ENCODE measurements at places on chromosomes 5 and 9.

DNA sequence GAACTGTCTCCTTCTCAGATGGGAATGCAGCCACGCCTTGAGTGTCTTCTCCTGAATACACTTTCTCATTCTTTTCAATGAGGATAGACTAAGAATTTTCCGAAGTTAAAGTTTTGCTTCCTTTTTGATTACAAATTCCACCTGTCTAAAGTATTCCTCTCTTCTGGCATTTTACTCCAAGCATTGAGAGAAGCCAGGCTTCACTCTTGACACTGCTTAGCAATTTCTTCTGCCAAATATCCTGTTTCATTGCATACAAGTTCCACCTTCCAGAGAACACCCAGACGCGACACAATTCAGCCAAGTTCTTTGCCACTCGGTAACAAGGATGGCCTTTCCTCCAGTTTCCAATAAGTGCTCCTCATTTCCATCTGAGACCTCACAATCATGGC is 35.6 kb upstream of the COL5A1 start:
- DNase-seq: no peak

DNA sequence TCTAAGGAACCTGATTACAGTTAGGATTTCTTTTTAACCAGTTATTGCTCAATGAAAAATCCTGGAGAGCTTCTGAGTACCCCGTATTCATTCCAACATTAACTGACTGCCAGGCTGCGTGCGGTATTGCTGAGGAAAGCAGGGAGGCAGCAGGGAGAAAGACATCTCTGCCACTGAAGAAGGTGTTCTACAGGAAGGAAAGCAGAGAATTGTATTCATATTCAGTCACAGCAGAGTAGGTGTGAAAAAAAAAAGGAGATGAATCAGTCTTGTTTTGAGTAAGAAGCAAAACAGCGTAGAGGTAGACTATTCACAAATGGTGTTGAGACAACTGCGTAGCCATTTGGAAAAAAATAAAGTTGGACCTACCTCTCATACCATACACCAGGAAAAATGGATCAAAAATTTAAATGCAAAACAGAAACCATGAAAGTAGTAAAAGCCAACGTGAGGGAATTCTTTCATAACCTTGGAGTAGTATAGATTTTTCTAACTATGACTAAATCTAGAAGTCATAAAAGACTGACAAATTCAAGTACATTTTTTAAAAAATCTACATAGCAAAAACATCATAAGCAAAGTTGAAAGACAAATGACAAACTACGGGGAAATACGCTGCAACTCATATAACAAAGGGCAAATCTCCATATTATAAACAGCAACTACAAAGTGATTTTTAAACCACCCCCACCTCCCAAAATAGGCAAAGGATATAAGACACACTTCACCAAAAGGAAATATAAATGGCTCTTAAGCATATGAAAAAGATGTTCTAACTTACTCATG is 9.9 kb upstream of the NR4A3 start:
- no peak for DNase-seq

GRCh38 chr5:111737716-111738115 is 19.3 kb downstream of the NREP start:
- peak; percentile 74 for DNase-seq

DNA sequence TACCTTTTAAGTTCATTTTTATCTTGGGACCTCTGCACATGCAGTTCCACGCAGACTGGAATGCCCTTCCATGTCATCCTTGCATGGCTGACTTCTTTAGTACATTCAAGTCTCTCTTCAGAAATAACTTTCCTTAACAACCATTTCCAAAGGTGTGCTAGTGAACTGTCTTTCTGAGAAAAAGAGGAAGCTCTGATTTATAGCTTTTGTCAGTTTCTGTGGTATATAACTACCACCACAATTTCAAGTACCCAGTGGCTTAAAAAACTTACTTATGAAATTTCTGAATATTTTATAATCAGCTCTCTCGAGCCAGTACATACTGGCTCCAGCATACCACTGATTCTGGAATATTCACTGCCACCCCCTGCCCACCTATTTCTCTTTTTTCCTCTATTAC is 1613.8 kb downstream of the MAT2B start:
- DNase-seq: no peak

DNA sequence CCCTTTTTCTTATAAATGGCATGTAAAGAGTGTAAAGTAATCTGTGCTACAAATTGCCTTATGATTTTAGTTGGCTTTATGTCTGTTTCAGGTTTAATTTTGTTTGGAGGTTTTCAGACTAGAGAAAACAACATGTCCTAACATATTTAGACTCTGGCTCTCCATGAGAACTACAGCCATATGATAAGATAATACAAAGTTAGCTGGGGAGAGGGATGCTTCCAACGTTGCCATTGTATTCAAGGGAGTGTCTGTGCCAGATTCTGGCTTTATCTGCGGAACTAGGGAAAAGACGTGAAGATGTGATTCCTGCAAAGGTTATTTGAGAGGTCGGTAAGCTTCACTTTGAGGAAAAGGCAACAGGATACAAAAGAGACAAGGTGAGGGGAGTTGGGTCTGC is 140.0 kb upstream of the OTULINL start:
- no peak for DNase-seq

DNA sequence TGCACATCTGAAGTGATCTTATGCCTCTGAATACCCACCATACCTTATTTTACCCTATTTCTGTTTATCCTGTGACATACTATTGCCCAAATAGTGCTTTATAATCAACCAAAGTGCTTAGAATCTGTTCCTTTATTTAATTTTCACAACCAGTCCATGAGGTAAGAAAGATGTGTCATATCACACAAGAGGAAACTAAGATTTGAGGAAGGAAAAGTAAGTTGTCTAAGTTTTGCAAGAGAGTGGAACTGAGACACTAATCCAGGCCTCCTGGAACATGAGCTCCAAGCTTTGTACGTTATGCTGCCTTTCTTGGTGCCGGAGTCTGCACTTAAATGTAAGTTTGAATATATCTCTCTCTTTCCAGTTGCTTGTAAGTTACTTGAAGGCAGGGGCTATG is 17.2 kb downstream of the KDM3B start:
- peak; percentile 11 for DNase-seq

DNA sequence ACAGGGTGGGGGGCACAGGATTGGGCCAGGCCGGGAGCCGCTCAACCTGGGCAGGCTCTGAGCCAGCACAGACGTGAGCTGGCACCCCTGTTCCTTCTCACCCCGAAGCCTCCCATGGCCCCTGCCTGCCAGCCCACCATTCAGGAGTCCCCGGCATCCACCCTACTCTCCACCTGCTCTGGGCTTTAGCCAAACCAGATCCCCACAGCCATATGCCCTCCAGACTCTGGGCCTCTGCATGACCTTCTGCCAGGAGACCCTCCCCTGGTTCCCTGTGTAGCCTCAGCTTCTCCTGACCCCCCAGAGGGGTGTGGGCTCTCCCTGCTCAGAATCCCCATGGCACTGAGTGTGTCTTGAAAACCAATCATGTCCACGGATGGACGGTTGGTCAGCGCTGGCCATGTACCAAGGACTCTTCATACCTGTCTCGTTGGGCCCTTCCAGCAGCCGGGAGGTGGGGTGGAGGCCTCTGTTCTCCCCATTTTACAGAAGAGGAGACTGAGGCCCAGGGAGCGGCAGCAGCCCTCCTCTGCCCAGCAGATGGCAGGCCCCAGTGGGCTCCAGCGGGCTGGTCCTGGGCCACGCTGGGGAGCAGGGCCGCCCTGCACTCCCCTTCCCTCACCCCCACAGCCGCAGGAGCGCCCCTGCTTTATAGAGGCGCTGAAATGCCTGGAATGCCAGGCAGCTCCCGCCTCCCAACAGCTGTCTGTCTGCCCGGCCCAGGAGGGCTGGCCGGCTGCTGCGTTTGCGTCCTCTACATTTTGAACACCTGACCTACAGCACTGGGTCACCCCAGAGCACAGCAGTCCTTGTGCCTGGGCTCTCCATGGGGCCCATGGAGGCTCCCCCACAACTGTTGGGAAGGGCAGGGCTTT is 3.5 kb upstream of the MYMK start:
- DNase-seq: no peak

GRCh38 chr5:139481122-139481533 is 1.4 kb downstream of the STING1 start:
- DNase-seq: no peak

DNA sequence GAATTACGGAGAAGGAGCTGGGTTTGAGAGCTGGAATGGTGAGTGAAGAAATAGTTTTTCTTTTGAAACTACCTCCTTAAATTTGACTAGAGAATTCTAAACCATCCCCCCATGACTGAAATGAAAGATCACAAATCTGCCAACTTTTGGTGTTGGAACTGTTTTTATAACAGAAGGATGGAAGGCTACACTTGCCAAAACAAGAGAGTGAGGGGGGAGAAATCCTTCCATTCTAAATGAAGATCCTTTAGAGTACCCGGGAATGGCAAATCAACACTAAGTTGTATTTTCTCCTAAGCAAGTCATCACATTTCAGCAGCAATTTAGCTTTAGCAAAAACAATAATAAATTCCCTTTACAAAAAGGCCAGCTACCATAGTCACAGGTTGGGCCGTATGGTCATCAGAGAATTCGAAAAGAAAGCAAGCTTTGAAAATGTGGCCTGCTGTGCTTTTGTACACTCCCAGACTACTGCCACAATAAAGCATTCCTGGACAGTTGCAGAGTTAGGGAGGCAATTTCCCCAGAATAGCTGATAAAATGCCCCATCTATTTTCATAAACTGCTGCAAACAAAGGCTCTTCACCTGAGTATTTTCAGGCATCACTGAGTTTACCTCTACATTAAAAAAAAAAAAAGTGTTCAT is 25.0 kb upstream of the FREM1 start:
- no peak for DNase-seq

DNA sequence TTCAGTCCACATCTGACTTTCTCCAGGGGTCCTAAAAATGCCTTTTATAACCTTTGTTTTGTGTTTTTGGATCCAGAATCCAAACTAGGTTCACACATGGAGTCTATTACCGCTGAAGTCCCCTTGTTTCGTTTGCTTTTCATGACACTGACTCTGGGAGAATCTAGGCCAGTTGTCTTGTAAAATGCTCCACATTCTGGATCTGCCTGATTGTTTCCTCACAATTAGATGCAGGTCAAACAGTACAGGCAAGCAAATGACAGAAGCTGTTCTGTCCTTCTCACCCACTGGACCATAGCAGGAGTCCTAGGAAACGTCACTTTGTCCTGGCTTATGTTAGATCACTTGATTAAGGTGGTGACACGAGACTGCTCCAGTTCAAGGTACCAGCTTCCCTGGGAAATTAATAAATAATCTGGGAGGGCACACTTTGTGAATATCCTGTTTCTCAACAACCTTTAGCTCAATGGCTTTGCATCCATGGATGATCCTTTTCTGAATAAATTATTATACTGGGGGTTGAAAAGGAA is 34.1 kb downstream of the FABP6 start:
- DNase-seq: no peak

DNA sequence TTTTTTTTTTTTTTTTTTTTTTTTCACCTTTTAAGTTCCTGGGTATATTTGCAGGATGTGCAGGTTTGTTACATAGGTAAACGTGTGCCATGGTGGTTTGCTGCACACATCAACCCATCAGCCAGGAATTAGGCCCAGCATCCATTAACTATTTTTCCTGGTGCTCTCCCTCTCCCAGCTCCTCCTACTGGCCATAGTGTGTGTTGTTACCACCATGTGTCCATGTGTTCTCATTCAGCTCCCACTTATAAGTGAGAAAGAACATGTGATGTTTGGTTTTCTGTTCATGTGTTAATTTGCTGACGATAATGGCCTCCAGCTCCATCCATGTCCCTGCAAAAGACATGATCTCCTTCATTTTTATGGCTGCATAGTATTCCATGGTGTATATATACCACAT is 350.5 kb downstream of the MAN2A1 start:
- DNase-seq: peak; percentile 27

DNA sequence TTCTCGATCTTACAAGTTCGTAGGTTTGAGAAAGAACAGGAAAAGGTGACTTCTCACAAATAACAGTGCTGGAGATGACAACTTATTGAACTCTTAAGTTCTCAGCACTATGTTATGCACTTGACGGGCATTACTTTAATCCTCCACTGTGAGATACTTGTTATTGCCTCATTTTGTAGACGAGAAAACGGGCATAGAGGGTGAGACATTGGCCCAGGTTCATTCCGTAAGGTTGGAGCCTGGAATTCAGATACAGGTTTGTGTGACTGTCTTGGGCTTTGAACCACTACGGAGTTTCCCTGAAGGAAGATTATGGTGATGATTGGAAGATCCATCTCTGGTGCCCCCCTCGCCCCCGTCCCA is 657 bp downstream of the MAT2B start:
- DNase-seq: peak; percentile 39

GRCh38 chr9:131598121-131598520 is 52.8 kb downstream of the PRRT1B start:
- no peak for DNase-seq

DNA sequence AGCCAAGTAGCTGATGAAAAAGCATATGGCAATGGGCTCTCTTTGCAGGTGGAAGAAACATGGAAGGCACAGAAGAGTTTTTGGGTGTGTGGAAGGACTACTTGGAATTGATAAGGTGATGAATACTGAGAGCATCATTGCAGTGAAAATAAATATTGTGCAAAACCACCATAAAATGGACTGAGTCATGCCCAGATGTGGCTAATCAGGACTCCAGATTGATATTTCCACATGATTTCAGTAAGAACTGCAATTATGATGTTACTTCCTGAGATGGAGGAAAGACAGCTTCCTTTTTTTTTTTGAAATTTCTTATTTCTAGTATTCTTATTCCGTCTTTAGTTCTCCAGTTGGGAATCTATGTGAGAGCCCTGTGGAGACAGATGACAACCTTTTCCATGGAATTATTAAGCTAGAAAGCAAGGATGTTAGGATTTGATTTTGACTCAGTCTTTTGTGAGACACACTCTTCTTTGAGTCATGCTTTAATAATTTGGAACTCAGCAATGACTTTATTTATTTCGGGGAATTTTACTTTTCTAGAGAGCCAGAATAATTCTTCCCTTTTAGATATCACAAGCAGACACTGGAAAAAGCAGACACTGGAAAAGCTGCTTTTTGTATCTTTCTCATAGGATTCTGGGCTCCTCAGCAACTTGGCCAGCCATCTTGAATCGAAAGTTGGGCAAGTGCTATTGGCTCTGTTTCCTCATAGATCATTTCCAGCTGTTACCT is 94.2 kb upstream of the VCAN start:
- DNase-seq: peak; percentile 55

DNA sequence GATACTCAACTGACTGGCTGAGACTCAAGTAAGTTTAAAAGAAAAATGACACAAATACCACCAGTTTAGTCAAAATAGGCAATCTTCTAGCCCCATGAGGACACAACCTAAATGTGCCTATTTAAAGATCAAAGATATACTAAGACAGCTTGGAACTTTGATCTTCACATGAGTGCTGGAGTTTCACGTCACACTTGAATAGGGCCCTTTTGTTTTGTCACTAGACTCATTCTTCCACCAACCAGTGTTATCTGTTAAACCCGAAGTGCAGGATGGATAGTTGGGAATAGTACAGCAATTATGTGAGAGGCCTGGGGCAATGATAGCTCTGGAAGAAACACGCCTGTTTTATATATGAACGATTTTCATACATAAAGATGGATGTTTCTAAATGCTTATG is 792.8 kb upstream of the NUDT12 start:
- DNase-seq: no peak
